ENCODE measurements at places on chromosomes 3 and 15.

DNA sequence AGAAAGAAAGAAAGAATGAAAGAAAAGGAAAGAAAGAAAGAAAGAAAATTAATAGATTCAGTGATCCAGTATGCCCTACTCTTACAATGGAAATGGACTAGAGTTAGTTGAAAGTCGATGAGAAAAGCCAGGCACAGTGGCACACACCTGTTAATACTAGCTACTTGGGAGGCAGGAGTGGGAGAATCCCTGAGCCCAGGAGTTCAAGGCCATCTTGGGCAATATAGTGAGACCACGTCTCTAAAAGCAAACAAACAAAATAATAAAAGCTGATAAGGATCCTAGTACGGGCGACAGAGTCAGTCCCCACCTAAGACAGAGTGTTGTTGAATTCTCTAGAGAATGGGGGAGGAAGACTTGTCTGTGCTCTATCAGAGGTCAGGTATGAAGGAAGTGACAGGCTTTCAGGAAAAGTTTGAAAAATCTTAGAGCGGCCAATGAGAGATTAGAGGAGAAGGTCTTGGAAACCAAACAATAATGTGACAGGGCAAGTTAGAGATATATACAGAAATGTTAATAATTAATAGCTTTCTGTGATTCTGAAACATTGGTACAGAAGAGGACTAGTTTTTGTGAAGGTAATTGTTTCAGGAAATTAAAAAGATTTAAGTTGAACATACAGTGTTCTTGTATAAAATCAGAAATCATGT, 117.9 kb upstream of the PTX3 start:
- no peak for DNase-seq

DNA sequence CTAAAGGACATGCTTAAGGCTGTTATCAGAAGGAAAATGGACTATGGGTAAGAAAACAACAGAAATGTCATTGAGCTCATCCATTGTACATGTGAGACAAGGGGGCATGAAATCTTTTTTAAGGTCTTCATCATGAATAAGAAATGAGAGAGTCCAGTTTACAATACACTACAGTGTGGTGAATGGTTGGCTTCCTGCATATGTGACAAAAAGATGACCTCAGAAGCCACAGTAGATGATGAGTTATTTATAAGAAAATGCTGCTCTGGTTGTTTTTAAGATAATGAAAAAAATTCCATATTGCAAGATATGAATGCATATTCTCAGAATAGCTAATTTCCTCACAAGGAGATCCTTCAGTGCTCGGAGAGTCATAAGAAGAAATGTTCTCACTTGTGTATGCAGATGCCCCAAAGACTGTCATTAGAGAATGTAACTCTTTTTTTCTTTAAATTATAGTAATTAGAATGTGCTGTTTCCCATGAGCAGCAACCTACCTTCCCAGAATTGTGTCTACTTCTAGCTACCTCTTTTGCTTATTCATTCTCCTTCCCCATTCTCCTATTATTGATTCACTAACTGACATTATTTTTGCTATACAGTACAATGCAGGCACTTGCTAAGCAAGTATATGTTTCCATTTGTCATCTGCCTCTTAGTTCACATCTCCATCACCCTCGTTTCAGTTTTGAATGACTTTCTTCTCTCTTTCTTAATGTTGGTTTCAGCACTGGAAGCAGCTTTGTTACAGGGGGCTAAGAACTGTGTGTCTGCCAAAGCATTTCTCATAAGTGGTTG, 152.0 kb upstream of the PEX5L start:
- no peak for DNase-seq

GRCh38 chr3:6444888-6445658, 415.8 kb upstream of the GRM7 start:
- DNase-seq: no peak

DNA sequence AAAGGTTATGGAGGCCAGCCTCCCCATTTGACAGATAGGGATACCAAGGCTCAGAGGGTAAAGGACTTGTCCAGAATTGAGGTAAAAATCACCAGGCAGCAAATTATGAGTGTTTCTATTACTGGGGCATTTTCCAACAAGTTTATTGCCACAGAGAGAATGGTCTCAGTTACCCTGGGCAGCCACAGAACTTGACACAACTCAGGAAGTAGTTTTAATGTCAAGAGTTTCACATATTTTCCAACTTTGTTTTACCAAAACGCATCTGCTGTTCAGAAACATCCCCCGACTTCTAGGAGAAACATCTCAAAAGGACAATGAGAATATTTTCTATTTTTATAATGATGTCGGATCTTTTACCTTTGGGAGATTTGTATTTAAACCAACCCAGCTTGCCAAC, 107.5 kb upstream of the MRPS22 start:
- no peak for DNase-seq

- DNase-seq: peak; percentile 15
These were observed 692 bp downstream of the UBE2E2 start for GRCh38 chr3:23203708-23204330.

GRCh38 chr15:77126529-77127326, 55.8 kb upstream of the TSPAN3 start:
- DNase-seq: no peak

All from astrocyte of the spinal cord (primary cell).